ENCODE measurements at places on chromosomes 6 and 20. TPM values are rescaled to one million over a fixed set of nuclear protein-coding genes. Genes with fewer than 3 reads are reported as not detected.

The WFDC12 gene
- total RNA-seq = not detected

DNA sequence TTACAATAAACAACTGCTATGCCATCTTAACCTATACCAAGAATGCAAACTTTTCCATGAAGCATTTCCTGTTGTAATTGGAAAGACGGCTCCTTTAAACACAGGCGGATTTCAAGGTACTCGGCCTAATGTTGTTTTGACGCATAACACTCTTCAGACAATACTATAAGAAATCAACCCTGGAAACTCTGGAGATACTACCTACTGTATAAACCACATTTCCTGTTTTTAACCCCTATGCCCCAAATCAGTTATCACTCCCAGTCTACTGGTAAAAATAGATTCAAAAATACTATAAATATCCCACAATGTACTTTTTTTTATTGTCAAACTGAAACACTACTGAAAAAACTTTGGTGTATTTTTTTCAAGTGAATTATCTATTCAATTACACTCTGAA is 118.1 kb downstream of the IRF4 start:
- no peak overlapping the region for H3K4me3 ChIP-seq
- no peaks in the 10 kb centered on the region for H3K36me3 ChIP-seq
- no peaks in the 10 kb centered on the region for H3K27me3 ChIP-seq
- H3K4me1 ChIP-seq = no peaks in the 10 kb centered on the region
- no peak overlapping the region for H3K27ac ChIP-seq

The SLCO4A1 gene
- 0.43 TPM for total RNA-seq

The CEP250 gene
- 81.2 TPM for total RNA-seq

The HIVEP2 gene
- total RNA-seq = 17.0 TPM

The C6orf141 gene
- total RNA-seq = 0.55 TPM

All from astrocyte (in vitro differentiated cells and primary cell).